ENCODE measurements at places on chromosomes 7 and 10.
A peak's percentile ranks its signal among the peaks of the same experiment; 100 is the strongest.

GRCh38 chr10:69387500-69387899 is 29.2 kb downstream of the TACR2 start:
- H3K27ac ChIP-seq: no peak overlapping the region
- no peak for DNase-seq
- no peak overlapping the region for H3K4me3 ChIP-seq
- H3K4me1 ChIP-seq: peaks cover 18% of the 10 kb centered on the region

DNA sequence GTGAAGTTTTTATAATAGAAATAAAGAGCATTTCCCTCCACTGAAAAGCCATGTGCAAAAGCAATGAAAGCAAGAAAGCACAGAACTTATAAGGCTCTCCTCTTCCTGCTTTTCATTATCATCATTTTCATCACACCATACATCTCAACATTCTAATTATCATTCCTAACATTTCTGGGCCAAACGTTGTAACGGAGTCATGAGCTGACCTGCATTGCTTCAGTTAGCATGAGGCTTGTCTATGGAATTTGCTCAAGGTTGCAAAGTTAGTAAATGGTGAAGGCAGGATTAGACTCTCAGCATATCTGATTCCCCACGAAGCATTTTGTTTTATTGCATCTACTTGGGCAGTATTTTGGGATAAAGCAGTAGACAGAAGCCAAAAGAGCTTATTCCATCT is 11.4 kb downstream of the SCIN start:
- H3K36me3 ChIP-seq: no peaks in the 10 kb centered on the region
- DNase-seq: peak; percentile 25
- H3K27ac ChIP-seq: no peak overlapping the region
- H3K4me1 ChIP-seq: no peaks in the 10 kb centered on the region
- H3K4me3 ChIP-seq: no peak overlapping the region
- peaks cover 4% of the 10 kb centered on the region for H3K27me3 ChIP-seq

GRCh38 chr10:79250259-79250658 is 97.0 kb upstream of the PPIF start:
- no peak overlapping the region for H3K4me3 ChIP-seq
- peaks cover 14% of the 10 kb centered on the region for H3K4me1 ChIP-seq
- DNase-seq: no peak

DNA sequence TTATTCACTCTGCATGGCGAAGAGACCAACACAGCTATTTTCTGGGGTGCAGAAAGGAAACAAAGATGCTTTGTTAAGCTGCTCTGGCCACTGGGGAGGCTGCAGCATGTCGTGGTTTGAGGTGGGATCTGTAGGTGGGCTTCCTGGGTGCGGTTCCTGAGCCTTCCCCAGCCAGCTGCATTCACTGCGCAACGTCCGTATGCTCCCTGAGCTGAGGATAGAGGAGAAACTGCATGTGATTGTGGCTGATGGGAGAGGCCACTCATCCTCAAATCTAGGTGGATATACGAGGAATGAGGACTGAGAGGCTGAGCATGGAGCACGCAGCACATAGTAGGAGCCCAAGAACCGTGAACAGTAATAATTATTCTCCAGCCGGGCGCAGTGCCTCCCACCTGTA is 9.9 kb upstream of the DNAAF5 start:
- H3K36me3 ChIP-seq: no peaks in the 10 kb centered on the region
- no peak overlapping the region for H3K27ac ChIP-seq
- H3K4me1 ChIP-seq: no peaks in the 10 kb centered on the region
- H3K27me3 ChIP-seq: no peaks in the 10 kb centered on the region
- no peak overlapping the region for H3K4me3 ChIP-seq

- H3K4me1 ChIP-seq: no peaks in the 10 kb centered on the region
- H3K27me3 ChIP-seq: no peaks in the 10 kb centered on the region
- no peak overlapping the region for H3K4me3 ChIP-seq
- H3K36me3 ChIP-seq: no peaks in the 10 kb centered on the region
These were observed 3.3 kb upstream of the PWWP2B start for GRCh38 chr10:132393695-132394181.

GRCh38 chr10:6071181-6072175 is 9.3 kb upstream of the IL2RA start:
- H3K4me1 ChIP-seq: no peaks in the 10 kb centered on the region

DNA sequence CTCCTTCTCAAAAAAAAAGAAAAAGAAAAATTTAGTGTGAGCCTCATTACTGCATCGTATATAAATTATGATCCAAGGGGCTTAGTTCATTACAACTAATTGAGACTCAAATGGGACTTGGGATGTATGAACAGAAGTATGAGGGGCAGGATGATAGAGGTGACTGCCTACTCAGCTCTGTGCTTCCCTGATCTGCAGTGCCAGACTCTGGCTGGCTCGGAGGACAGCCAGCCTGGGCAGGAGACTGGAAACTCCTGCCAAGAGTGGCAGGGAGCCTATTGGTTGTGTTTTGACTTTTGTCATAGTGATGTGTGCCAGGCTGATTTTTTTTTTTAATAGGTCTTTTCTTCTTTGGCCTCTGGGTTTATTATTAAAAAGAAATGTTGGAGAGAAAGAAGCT is 73.8 kb upstream of the GTF2IRD1 start:
- no peaks in the 10 kb centered on the region for H3K4me1 ChIP-seq
- DNase-seq: no peak
- H3K27ac ChIP-seq: no peak overlapping the region
- no peak overlapping the region for H3K4me3 ChIP-seq
- H3K36me3 ChIP-seq: peaks cover 10% of the 10 kb centered on the region

- peaks cover 2% of the 10 kb centered on the region for H3K27me3 ChIP-seq
- no peak overlapping the region for H3K4me3 ChIP-seq
- no peak for DNase-seq
These were observed 90.3 kb downstream of the SLC37A3 start for GRCh38 chr7:140308060-140308459.

DNA sequence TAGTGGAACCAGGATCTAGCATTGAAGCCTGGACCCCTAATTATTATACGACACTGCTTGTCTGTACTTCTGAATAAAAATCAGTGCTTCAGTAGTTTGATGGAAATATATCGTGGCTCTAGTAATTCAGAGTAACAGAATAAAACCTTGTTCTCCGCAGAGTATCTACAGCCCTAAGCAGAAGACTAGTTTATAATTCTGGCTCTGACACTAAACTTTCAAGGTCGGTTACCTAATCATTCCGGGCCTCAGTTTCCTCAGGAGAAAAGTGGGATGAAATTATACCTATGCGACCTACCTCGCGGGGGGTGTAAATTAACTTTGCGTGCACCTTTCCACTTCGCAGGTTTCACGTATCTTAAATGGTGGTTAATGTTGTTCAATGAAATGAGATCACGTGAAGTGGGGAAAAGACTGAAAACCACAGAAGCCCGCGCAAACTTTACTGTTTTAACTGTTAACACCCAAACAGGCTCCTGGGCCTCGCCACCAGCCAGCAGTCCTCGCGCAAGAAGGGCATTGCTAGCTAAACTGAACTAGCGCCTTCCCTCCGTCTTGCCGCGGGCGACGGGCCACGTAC is 615 bp downstream of the THAP5 start:
- H3K36me3 ChIP-seq: no peaks in the 10 kb centered on the region
- no peak for DNase-seq
- H3K4me1 ChIP-seq: no peaks in the 10 kb centered on the region
- H3K27ac ChIP-seq: peak overlapping the region; percentile 100

GRCh38 chr10:44995914-44996669 is 4.6 kb upstream of the ZNF22 start:
- peak overlapping the region; percentile 27 for H3K27ac ChIP-seq
- H3K4me1 ChIP-seq: peaks cover 24% of the 10 kb centered on the region
- H3K27me3 ChIP-seq: no peaks in the 10 kb centered on the region
- H3K36me3 ChIP-seq: no peaks in the 10 kb centered on the region

DNA sequence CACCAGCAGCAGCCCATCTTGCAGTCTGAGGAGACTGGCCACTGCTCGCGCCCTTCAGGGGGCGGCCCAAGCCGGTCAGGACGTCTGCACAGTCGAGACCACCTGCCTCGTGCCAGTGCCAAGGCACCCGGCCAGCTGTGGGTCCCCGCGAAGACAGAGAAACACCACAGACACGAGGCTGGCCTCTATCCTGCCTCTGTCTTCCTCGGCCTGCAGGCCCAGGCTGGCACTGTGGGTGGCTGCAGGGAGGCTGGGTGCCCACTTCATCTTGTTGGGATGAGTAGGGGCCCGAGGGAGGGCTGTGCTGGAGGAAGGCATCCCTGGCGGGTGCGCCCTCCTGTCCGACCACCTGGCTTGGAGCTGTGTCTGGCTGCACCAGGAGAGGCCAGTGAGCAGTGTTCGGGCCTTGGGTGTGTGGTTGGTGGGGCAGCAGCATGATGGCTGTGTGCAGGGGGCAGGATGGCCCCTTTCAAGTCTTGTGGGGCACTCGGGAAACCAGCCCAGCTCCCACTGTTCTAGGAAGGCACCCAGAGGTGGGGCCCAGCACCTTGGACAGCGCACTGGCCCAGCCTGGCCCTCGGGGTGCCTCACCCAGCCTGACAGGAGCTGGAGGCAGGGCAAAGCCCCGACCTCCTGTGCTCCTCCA is 7.3 kb downstream of the DPYSL4 start:
- no peak overlapping the region for H3K4me3 ChIP-seq
- no peak overlapping the region for H3K27ac ChIP-seq
- no peak for DNase-seq
- no peaks in the 10 kb centered on the region for H3K4me1 ChIP-seq
- no peaks in the 10 kb centered on the region for H3K27me3 ChIP-seq

GRCh38 chr10:9038146-9038714 is 983.7 kb downstream of the GATA3 start:
- peak; percentile 20 for DNase-seq
- H3K36me3 ChIP-seq: no peaks in the 10 kb centered on the region
- H3K27me3 ChIP-seq: no peaks in the 10 kb centered on the region
- no peak overlapping the region for H3K27ac ChIP-seq
- H3K4me3 ChIP-seq: no peak overlapping the region

GRCh38 chr10:92901819-92902251 is 53.5 kb downstream of the EXOC6 start:
- H3K36me3 ChIP-seq: no peaks in the 10 kb centered on the region
- DNase-seq: no peak
- H3K4me3 ChIP-seq: no peak overlapping the region
- no peaks in the 10 kb centered on the region for H3K27me3 ChIP-seq
- H3K27ac ChIP-seq: no peak overlapping the region

GRCh38 chr7:46854958-46855473 is 726.9 kb downstream of the TNS3 start:
- H3K36me3 ChIP-seq: no peaks in the 10 kb centered on the region
- no peaks in the 10 kb centered on the region for H3K27me3 ChIP-seq
- H3K4me3 ChIP-seq: no peak overlapping the region
- peaks cover 5% of the 10 kb centered on the region for H3K4me1 ChIP-seq
- peak; percentile 6 for DNase-seq

GRCh38 chr7:1712907-1713501 is 42.9 kb downstream of the ELFN1 start:
- no peaks in the 10 kb centered on the region for H3K27me3 ChIP-seq
- H3K36me3 ChIP-seq: no peaks in the 10 kb centered on the region
- no peaks in the 10 kb centered on the region for H3K4me1 ChIP-seq
- no peak overlapping the region for H3K27ac ChIP-seq

- H3K4me1 ChIP-seq: no peaks in the 10 kb centered on the region
- H3K4me3 ChIP-seq: no peak overlapping the region
- H3K36me3 ChIP-seq: no peaks in the 10 kb centered on the region
- no peak for DNase-seq
- no peak overlapping the region for H3K27ac ChIP-seq
- no peaks in the 10 kb centered on the region for H3K27me3 ChIP-seq
These were observed 109.2 kb downstream of the SORCS3 start for GRCh38 chr10:104750291-104750690.

GRCh38 chr10:123991611-123992570 is 100.3 kb upstream of the CPXM2 start:
- no peak for DNase-seq
- no peak overlapping the region for H3K4me3 ChIP-seq
- H3K4me1 ChIP-seq: peaks cover 12% of the 10 kb centered on the region
- H3K36me3 ChIP-seq: no peaks in the 10 kb centered on the region

DNA sequence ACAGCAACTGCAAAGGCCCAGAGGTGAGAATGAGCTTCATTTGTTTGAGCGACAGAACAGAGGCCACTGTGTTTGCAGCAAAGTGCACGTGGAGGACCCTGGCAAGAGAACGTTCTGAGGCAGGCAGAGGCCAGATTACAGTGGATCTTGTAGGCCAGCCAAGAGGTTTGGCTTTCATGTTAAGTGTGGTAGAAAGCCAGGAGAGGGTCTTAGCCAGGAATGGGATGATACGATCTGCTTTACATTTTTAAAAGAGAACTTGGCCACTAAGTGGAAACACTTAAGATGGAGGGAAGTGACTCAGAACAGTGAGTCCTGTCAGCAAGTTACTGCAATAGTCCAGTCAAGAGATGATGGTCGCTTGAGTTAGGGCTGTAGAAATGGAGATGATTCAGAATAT is 4.6 kb downstream of the CCDC136 start:
- H3K27ac ChIP-seq: no peak overlapping the region
- H3K4me3 ChIP-seq: no peak overlapping the region
- DNase-seq: peak; percentile 92
- H3K36me3 ChIP-seq: no peaks in the 10 kb centered on the region

GRCh38 chr7:35707422-35707821 is 12.5 kb upstream of the HERPUD2 start:
- H3K27ac ChIP-seq: no peak overlapping the region
- no peak for DNase-seq
- H3K4me3 ChIP-seq: no peak overlapping the region
- no peaks in the 10 kb centered on the region for H3K36me3 ChIP-seq

DNA sequence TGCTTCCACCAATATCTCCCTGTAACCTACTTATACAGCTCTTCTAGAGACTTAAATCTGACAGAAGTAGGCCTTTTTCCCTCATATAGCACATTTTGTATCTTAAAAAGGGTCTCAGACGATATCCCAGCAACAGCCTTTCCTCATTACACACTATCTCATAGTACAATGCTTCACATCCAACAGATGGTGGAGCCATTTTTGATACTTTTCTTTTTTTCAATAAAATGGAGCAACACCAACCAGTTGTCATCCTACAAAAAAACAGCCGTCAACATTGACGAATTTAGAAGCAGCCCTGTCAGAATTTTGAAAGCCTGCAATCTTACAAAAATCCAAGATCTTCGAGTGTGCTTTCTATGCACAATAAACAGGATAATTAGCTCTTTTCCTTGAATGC is 145.9 kb upstream of the NEBL start:
- H3K27me3 ChIP-seq: no peaks in the 10 kb centered on the region
- no peak for DNase-seq
- H3K36me3 ChIP-seq: no peaks in the 10 kb centered on the region
- no peaks in the 10 kb centered on the region for H3K4me1 ChIP-seq

GRCh38 chr10:94402204-94402842 is at the start of gene TBC1D12:
TBC1D12 (plus strand) TSS chr10:94402541; CDS start chr10:94402614, 73 bp downstream.
- DNase-seq: peak; percentile 96
- H3K4me3 ChIP-seq: peak within 1 kb of the TSS; percentile 89
- no peaks in the 10 kb centered on the region for H3K27me3 ChIP-seq
- peak within 1 kb of the TSS; percentile 76 for H3K27ac ChIP-seq
- no peaks in the 10 kb centered on the region for H3K4me1 ChIP-seq

DNA sequence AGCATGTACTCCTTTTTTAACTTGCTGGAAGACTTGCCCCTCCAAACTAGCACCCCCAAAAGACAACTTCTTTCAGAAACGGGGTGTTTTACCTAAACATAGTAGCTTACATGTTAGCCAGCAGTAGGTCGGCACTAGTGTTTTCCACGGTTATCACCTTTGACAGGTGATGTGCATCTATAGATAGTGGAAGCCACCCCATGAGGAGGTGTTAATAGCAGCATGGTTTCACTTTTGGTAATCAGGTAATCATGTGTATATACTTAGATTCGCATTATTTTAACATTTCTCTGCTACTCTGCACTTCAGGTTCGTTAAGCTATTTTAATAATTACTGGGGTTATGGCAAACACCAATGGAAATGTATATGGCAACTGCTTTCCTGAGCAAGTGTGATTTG is 17.6 kb downstream of the SRI start:
- no peak overlapping the region for H3K4me3 ChIP-seq
- no peaks in the 10 kb centered on the region for H3K4me1 ChIP-seq
- DNase-seq: no peak
- peaks cover 6% of the 10 kb centered on the region for H3K36me3 ChIP-seq
- no peak overlapping the region for H3K27ac ChIP-seq
- no peaks in the 10 kb centered on the region for H3K27me3 ChIP-seq
